ENCODE measurements at places on chromosomes 12 and 14.

GRCh38 chr14:103625356-103626095, 3.5 kb upstream of the KLC1 start:
- no peak for DNase-seq

DNA sequence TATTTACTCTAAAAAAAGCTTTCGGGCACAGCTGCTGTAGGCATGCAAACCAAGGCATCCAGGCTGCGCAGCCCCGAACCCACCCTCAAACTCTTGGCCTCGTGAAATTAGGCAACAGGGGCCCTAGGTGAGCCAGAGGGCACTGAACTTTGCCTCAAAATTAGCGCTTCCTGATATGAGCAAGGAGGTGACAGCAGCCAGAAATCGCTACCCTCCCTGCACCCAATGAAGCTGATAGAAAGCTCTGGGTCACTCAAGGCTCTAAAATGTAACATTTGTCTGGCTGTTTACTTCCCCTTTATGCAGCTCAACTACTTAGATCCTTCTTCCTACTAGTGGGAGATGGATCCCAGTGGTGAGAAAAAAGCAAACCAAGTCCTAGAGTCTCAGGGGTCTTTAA, 61.8 kb downstream of the PITPNM2 start:
- no peak for DNase-seq

- no peak for DNase-seq
These were observed 584 bp downstream of the VRK1 start for GRCh38 chr14:96797582-96798349.

DNA sequence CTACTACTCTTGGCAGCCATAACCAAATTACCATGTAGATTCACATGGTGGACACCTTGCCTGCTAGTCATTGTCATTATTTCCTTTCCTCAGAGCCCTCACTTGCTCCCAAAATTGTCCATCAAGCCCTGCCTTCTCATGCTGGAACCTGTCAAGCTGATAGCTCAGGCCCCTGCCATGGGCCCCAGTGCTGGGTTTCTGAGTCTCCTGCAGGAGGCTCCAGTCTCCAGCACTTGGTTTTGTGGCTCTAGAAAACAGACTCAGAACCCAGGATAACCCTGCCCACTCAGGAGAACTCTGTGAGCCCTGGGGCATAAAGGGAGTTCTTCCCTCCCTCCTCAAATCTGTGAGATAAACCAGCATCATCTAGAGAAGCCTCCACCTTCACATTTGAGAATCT, 10.8 kb downstream of the KRT71 start:
- DNase-seq: no peak

GRCh38 chr14:35286003-35286600, 6.1 kb upstream of the PSMA6 start:
- DNase-seq: no peak

DNA sequence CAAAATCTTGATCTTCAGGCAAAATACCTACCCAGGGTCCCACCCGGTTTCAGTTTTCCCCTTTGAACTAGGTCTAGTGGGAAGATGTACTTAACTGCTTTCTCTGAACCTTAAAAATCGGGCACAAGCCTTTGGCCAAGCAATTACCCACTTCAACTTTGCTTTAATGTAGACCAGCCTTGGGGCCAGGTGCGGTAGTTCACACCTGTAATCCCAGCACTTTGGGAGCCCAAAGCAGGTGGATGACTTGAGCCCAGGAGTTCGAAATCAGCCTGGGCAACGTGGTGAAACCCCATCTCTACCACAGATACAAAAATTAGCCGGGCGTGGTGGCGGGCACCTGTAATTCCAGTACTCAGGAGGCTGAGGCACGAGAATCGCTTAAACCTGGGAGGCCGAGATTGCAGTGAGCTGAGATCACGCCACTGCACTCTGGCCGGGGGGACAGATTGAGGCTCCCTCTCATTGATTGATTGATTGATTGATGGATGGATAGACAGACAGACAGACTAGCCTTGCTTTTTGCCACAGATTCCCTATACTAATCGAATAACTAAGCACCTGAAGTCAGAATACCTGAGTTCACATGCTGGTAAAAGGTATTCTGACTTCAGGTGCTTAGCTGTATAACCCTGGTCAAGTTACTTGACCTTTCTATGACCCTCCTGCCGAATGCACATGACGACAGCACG, 1.9 kb downstream of the CLIP1 start:
- no peak for DNase-seq

DNA sequence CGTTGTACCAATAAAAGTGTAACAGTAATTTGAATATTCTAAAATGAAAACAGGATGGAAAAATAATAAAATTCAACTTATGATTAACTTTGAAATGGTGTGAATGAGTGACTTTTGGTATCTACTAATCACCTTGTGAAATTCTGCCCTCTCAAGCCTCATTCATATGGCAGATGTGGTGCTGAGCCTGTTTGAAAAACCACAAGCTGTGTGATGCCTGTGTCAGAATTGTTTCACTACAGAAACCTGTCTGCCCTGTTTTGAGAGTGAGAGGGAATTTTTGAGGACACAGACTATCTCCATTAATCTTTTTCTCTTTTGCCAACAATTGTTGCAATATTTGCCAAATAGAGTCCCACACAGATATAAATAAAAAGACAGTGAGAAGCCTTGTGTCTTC, 3.9 kb upstream of the RNU6-7 start:
- no peak for DNase-seq

DNA sequence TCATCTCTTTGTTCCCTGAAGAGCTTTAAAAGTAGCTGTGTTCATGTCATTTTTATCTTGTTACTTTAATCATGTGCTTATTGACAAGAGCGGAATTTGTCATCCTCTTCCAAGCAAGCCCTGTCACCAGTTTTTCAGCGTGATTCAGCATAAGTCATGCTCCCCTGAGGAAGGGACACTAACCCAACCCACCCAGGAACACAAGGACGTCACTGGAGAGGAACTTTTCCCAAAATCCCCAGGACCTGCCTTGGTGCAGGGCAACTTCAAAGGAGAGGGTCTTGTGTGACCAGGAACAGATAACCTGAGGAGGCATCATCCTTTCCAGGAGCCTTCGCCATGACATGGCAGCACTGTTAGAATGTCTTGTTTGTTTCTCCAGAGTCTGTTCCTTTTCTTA, 107.1 kb upstream of the DIO3 start:
- no peak for DNase-seq

DNA sequence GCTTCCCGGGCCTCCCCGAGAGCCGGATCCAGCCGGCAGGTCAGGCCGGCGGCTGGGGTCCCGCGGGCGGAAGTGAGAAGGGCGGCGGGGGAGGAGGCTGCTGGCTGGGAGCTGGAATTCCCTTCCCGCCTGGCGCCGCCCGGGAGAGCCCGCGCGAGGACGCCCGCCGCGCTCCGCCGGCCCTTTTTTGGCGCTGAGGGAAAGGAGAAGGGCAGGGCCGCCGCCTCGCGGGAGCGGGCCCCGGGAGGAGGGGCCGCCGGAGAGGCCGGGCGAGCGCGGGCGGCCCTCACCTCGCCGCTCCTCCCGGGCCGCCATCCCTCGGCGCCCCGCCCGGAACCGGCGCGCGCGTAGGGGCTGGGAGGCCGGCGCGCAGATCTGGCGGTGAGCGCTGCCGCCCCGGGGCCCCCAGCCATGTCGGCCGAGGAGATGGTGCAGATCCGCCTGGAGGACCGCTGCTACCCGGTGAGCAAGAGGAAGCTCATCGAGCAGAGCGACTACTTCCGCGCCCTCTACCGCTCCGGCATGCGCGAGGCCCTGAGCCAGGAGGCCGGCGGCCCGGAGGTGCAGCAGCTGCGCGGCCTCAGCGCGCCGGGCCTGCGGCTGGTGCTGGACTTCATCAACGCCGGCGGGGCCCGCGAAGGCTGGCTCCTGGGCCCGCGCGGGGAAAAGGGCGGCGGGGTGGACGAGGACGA, at the start of the genes KLHL42 and MANSC4:
KLHL42 (plus strand) TSS at position 314 of the 692 bp plus-strand sequence; CDS start at position 412, 98 bp downstream.
MANSC4 (minus strand) TSS at position 317 of the 692 bp plus-strand sequence. CDS start 8,960 bp downstream, outside the sequence.
- peak; percentile 82 for DNase-seq

DNA sequence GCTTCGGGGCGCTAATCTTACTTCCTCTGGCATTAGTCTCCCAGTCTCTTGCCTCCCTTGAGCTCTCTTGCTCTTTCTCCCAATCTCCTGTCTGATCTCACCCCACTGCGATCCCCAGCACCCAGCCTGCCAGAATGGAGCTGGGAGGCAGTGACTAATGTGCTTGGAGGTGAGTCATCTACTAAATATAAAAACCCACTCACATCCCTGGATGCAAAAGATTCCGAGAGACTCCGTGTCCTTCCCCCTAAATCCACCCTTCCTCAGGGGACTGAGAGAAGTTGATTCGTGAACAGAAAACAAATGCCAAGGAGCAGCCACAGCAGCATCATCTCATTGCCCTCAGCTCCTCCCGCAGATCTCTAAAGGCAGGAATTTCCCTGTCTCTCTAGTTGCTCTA, 45.7 kb upstream of the KCNA5 start:
- no peak for DNase-seq

DNA sequence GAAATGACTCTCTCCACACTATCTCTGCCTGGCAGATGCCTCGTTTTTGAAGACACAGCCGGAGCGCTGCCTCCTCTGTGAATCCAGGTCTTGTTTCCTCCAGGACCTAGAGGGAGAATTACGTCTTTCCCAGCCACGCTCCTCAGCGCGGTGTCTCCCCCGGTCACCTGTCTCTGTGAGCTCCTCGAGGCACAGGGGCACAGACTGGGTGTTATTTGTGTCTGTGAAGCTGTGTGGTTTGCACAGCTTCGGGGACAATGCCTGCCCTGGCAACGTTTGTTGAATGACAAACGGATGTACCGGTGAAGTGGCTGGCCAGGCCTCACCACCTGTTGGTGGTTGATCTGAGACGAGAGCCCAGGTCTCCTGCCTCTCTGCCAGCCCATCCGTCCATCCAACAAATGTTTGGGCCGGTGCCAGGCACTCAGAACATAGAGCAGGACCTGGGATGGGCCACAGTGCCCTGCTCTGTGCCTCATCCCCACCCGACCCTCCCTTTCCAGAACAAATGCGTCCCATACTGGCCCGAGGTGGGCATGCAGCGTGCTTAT, 6.1 kb downstream of the PTPN6 start:
- DNase-seq: no peak

- DNase-seq: no peak
These were observed 48.1 kb upstream of the TMED10 start for GRCh38 chr14:75224561-75224960.

- no peak for DNase-seq
These were observed 311.2 kb downstream of the DUSP6 start for GRCh38 chr12:89041078-89041477.

GRCh38 chr12:101857043-101857558, 20.3 kb upstream of the DRAM1 start:
- no peak for DNase-seq

- DNase-seq: no peak
These were observed 439.9 kb upstream of the RGS6 start for GRCh38 chr14:71492346-71492745.

- no peak for DNase-seq
These were observed 193.6 kb downstream of the GALC start for GRCh38 chr14:87799400-87799799.

- DNase-seq: no peak
These were observed 5.4 kb upstream of the YEATS4 start for GRCh38 chr12:69354172-69354555.

- no peak for DNase-seq
These were observed 67.8 kb upstream of the KCNH3 start for GRCh38 chr12:49470986-49471385.

DNA sequence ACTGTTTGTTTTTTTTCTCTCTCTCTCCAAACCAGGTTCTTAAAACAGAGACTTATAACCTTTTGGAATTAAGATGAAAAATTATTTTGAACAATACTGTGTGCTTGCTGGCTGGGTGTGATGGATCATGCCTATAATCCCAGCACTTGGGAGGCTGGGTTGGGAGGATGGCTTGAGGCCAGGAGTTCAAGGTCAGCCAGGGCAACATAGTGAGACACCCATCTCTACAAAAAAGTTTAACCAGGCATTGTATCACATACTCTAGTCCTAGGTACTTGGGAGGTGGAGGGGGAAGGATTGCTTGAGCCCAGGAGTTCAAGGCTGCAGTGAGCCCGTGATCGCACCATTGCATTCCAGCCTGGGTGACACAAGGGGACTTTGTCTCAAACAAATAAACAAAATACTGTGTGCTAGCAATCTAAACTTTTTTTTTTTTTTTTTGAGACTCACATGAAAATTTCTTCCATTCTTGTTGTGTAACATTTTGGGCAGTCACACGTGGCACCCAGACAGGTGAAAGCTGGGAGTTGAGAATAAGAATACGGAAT, 379.6 kb downstream of the ETNK1 start:
- no peak for DNase-seq

GRCh38 chr12:56242986-56243385, 13.1 kb downstream of the SLC39A5 start:
- DNase-seq: no peak

- DNase-seq: no peak
These were observed 192.1 kb upstream of the AMIGO2 start for GRCh38 chr12:47271800-47272239.

DNA sequence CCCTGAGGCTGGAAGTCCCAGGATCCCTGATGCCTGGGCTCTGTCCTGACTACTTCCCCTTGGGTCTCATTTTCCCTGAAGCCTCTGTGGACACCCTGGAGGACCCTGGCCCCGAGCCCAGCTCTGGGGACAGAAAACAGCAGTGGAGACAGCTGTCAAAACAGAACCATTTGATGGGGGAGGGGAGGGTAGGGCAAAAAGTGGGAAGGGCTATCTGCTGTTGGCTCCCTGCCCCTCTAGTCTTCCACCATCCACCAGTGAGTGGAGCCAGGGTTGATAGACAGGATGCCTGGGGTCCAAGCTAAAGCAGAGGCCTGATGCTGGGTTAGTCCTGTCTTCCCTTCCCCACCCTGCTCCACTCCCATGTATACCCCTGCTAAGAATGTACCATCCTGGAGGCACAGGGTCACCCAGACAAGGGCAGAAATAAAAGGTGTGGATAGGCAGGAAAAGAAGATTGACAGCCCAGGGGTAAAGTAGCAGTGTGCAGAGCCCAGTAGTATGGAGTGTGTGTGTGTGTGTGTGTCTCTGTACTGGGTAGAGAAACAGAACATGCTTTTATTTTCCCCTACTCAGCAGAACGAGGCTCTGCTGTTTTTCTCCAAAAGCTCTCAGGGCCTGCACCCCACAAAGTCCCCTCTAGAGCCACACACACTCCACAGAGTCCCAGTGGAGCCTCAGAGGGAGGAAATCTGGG, 9.8 kb downstream of the ZNF385A start:
- no peak for DNase-seq

DNA sequence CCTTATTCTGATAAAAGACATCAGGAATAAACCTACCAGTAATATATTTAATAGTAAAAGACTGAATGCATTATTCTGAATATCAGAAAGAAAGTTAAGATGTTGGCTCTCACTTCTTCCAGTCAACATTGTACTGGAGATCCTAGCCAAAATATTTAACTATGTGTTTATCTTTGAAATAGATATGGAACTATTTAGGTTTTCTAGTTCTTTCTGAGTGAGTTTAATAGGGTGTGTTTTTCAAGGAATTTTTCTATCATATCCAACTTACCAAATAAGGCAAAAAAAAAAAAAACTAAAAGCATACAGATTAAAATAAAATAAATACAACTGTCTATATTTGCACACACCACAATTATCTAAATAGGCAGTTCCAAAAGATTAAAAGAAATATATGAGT, 478.9 kb upstream of the LMO3 start:
- DNase-seq: no peak

GRCh38 chr12:100398307-100398706, 41.4 kb downstream of the SLC17A8 start:
- no peak for DNase-seq
